ENCODE measurements at places on chromosomes 11 and 22.

- DNase-seq, result no peak
Observed at GRCh38 chr11:4851033-4851432, 2.0 kb upstream of the OR51S1 start.

GRCh38 chr11:58511636-58512035 lies 3.7 kb upstream of the OR5B21 start:
- no peak for DNase-seq

- no peak for DNase-seq
Observed at GRCh38 chr11:69691463-69691862, 12.4 kb downstream of the FGF19 start.

DNA sequence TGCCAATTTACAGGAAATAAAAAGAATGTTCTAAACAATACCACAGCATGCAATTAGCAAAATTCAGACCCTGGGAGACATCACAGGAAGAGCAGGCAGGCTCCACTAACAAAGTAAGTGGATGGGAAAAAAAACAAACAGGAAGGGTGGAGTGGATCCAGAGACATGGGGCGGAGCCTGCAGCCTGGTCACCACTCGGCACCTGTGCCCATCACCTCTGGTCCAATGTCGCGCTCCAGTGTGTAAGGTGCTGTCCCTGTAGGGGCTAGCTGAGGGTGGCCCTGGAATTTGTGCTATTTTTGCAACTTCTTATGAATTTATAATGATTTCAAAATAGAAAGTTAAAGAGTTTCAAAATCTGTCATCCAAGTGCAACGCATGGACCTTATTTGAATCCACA lies 11.0 kb upstream of the MOB2 start:
- DNase-seq, result no peak

GRCh38 chr22:25014896-25015755 lies 62.6 kb downstream of the KIAA1671 start:
- no peak for DNase-seq

GRCh38 chr22:20905415-20906386 lies 11.5 kb upstream of the CRKL start:
- DNase-seq, result no peak

DNA sequence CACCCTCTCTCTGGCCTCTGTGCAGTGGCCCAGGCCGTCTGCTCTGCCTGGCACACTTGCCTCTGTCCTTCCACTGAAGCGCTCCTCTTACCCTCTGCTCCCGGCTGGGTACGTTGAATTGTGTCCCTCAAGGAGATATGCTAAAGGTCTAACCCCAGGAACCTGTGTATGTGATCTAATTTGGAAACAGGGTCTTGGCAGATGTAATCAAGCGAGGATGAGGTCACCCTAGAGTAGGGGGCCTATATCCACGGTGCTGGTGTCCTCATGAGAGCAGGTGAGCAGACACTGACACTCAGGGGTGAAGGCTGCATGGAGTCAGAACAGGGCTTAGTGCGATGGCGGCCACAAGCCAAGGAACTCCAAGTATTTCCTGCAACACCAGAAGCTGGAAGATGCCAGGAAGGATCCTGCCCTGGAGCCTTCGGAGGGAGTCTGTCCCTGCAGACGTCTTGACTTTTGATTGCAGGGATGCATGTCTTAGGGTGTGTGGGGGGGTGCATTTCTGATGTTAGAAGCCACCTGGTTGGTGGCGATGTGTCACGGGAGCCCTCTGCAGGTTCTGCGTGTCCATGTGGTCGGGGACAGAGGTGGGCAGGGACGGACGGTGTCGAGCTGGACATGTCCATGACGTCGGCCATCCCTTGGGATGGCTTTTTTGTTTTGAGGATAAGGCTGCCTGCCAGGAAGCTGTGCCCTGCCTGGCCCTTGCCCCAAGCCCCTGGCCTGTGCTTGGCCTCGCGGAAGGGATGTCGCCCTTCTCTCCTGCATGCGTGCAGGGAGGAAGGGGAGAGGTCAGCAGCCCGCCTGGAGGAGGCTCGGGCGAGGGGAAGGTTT lies 68.6 kb downstream of the LRP5 start:
- DNase-seq, result no peak

DNA sequence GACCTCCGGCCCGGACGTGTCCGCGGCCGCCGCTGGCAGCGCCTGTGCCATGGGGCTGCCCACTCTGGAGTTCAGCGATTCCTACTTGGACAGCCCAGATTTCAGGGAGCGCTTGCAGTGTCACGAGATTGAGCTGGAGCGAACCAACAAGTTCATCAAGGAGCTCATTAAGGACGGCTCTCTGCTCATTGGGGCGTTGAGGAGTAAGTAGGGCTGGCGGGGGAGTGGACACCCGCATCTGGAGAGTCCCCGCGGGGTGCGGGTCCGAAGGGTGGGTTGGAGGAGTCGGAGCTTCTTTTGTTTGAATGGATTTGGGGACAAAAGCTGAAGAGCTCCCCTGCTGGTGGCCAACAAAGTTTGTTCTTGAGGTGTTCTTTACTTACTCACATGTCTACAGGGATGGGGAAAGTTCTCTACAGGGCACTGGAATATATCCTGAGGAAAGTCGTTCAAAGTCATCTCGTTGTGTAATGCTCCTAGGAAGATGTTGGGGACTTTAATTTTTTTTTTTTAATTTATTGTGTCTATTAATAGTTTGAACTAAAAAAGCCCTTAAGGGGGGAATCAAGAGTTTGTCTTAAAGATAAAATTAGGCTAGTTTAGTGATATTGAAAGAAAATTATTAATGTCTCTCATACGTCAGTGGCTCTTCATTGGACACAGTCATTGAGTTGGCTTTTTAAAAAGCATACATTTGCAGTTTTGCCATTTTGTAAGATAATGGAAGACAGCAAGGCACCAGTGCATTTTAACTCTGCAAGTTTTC lies 725 bp downstream of the ARHGAP42 start:
- DNase-seq, result no peak

- DNase-seq, result no peak
Observed at GRCh38 chr22:35407362-35407761, 7.4 kb downstream of the MCM5 start.

DNA sequence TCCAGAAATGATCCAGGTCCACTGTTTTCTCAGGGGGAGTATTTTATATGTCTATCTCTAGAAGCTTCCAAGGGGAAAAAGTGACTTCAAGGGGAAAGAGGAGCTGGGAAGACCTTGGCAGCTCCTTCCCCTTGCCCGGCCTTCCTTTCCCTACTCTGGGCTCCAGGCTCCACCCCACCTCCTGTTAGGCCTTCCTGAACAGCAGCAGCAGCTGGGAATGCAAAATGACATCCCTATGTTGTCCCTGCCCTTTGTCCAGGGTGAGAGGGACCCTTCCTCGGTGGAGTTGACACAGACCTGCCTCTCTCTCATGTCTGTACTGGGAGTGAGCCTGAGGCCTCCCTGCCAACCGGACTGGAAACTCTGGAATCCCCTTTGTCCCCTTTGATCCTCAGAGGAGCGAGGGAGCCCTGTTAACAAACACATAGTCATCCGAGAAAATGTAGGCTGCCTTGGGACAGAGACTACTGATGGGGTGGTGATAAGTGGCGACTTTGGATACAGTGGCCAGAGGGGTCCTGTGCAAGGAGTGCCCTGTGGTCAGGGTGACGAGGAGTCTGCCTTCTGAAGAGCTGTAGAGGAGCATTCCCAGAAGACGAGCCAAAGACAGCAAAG lies 9.0 kb upstream of the MALAT1 start:
- DNase-seq, result no peak

- DNase-seq, result no peak
Observed at GRCh38 chr11:75144716-75145014, 6.2 kb upstream of the SLCO2B1 start.

- DNase-seq, result no peak
Observed at GRCh38 chr11:10864688-10865087, 6.8 kb upstream of the ZBED5 start.

Measured in stimulated activated CD4-positive, alpha-beta T cell treated with anti-CD3 and anti-CD28 coated beads, Interleukin-12 subunit alpha, Interleukin-12 subunit beta, amount 100 ng/mL, for 48 hours (primary cell).